Stimulated activated CD8-positive, alpha-beta memory T cell treated with anti-CD3 and anti-CD28 coated beads, Interleukin-2, amount 100 ng/mL, for 1 hour (primary cell): ENCODE measurements at places on chromosomes 11 and 22.

DNA sequence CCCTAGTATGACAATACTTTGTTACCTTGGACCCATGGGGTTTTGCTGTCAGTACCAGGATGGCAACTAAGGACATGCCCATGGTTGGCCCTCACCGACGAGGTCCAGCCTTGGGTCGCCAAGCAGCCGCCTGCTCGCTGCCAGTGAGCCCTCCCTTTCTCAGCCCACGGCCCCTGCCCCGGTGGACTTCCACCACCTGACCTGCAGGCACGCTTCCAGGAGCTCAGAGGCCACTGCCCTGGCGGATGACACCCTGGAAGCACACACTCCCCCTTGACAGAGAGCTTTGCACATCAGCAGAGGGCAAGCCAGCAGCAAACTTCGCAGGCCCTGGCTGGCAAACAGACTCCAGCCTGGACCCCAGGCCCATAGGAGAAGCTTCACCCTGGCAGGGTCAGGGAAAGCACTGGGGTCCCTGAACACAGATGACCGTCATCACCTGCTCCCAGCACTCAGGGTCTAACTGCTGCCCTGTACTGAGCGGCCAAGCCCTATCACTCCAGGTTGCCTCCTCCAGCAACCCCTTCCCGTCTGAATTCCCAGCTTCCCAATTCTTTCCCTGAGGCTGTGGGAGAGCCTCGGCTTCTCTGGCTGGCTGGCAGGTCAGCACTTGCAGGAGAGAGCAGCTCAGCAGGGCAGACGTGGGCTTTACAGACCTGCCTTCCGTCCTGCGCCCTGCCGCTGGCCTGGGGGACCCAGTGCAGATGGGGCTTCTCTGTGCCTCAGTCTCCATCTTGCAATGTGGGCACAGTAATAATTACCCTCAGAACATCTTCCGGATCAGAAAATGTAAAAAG, 2.7 kb upstream of the PPARA start:
- no peak for DNase-seq

DNA sequence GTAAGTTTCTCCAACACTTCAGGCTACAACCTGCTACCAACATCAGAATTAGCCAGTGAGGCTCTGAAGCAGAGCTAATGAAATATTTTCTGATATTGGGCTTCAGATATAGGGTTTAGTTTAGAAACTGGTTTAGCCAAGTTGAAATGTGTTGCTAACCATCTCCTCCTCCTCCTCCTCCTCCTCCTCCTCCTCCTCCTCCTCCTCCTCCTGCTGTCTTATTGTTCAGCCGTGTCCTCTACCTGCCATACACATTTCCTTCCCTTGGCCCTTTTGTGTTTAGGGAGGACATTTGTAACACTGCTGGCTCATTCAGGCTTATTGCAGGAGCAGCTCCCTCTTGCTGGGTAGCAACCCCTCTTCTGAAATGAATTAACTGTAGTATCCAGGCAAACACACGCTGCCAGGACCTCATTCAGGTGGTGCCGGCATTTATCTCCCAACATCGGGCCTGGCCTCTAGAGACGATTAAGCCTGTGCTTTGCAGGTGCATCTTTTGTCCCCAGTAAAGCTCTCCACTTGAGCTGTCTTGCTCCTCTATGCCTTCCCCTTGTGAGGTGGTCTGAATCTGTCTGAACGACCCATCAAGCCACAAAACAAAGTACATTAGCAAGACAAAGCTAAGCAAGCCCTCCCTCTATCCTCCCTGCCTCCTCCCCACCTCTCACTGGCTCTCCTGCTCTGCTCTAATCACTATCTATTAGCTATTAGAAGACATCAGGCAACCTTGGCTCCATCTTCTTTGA, 82.9 kb downstream of the KCNJ1 start:
- DNase-seq = no peak

DNA sequence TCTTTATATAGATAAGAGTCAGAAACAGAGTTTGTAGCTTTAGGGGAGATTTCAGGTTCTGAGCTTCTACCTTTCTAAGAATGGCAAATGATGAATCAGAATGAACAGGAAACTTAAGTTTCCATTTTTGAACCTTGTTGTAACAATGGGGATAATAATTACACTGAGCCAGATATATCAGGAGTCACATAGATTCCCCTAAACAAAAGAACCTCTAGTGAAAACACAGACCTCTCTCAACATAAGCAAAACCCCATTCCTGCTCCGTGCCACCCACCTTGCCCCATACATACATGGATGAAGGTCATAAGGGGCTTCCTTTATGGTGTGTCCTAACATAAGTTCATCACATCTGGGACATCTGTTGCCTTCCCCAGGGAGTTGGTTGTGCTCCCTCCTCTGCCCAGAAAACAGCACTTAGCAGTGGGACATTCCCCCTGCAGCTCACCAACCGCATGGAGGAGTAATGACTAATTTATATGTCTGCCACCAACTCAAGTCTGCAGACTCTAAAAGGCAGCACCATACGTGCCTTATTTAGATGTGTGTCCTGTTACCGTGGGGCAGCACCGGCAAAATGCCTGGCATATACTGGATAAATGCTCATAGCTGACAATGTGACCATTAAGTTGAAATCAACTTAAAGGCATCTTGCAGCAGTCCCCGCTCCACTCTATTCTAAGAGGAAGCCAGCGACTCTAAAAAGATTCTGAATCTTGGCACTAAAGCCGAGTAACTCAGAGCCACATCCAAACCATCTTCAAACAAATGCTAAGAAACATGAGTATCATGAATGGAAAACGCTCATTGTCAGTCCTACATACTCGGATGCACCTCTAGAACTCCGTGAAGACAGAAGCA, 8.0 kb downstream of the JAML start:
- DNase-seq = no peak

GRCh38 chr11:5364214-5364613, 12.9 kb downstream of the OR51B6 start:
- no peak for DNase-seq

GRCh38 chr22:42560381-42560780, 6.6 kb downstream of the SERHL2 start:
- no peak for DNase-seq

DNA sequence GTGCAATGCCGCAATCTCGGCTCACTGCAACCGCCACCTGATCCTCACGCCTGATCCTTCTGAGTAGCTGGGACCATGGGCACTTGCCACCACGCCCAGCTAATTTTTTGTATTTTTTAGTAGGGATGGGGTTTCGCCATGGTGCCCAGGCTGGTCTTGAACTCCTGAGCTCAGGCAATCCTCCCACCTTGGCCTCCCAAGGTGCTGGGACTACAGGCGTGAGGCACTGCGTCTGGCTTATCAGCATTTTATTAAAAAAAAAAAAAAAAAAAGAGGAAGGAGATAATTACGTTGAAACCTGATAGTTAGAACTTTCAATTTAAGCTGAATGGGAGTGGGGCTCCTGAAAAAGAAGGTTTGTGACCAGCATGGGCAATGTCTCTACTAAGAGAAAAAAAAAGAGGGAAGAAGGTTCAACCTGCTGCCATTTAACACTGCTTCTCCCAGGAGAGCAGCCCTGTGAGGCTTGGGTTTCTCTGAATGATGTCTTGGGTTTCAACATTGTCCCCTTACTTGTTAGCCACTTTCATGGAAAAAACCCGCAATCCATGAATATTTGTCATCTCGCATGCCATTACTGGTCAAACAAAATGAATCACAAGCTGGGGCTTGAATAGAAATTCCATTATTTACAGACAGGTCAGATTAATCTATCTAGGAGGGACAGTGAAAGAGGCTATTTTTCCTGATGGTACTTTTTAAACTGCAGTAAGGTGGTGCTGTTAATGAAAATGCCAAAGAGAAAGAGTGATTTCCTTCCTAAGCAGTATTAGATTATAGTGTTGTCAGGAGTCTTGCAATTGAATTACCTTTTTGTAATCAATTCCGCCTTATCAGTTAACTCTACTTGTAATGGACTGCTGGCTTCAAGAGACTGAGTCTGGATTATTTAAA, 72.5 kb downstream of the PACS1 start:
- no peak for DNase-seq

DNA sequence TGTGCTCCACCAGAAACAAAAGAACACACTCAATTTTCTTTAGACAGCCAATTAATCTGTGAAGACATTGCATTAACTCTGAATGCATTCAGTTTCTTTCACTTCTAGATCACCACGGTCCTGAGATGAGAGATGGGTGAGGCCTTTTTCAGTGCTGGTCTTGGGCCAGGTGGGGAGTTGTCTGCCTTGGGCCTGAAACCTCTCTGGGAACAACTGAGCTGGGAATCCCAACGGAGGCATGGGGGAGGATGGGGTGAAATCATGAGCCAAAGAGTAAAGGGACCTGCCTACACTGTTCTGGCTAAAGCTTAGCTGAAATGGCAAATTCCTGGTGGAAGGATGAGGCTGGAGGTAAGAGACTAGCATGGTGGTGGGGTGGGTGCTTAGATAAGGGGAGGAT, 353.5 kb upstream of the B3GAT1 start:
- DNase-seq = no peak

GRCh38 chr22:30996462-30996861, 27.4 kb downstream of the TUG1 start:
- DNase-seq = no peak

DNA sequence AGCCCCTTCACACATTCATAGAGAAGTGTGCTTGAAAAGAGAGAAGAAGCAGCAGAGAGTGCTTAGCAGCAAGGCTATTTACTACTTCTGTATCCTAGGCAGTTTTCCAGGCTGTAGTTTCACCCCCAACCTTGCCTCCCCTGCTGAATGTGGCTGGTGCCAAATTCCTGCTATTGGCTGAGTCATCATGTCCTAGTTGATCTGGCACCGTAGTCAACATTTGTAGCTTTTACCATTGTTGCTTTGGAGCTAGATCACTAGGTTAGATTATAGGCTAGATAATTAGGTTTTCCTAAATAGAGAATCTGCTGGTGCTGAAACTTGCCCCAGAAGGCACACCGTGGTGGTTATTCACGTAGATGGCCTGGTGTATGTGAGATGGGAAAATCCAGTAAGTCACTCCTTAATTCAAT, 32.7 kb downstream of the ARHGAP42 start:
- no peak for DNase-seq

GRCh38 chr11:128251140-128251539, 336.2 kb downstream of the ETS1 start:
- DNase-seq = no peak

DNA sequence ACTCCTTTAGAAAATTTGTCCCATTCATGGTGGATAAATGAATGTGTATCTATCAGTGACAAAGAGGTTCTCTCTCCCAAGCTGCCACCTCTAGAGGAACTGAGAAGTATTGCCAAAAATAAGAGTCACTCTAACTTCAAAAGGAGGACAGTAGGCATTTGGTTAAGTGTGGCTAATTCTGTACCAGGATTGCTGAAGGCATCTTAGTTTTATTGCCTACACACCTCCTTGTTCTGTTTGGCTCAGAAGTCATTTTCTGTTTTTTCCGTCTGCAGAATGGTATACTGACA, 189.0 kb upstream of the MPPED2 start:
- no peak for DNase-seq

DNA sequence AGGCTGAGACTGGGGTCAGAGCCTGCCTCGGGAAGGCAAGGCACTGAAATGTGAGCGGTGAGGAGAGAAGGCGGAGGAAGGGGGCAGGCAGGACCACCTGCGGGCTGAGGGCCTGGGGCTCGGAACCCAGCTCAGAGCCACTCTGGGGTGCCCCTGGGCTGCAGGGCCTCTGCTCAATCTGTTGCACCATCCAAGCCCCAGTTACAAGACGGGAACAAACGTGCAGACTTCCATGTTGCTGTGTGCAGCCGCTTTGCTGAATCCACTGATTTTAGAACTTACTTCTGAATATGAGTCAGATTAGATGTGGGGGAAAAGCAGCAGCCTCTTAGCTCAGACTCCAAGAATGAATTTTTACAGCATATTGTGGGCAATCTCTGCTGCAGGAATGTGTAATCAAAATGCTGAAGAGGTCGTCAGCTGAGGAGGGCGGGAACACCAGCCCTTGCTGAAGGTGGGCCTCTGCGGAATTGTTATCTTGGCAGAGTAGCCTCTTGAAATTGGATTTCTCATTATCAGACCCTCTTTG, 21.6 kb downstream of the PARVG start:
- DNase-seq = no peak

DNA sequence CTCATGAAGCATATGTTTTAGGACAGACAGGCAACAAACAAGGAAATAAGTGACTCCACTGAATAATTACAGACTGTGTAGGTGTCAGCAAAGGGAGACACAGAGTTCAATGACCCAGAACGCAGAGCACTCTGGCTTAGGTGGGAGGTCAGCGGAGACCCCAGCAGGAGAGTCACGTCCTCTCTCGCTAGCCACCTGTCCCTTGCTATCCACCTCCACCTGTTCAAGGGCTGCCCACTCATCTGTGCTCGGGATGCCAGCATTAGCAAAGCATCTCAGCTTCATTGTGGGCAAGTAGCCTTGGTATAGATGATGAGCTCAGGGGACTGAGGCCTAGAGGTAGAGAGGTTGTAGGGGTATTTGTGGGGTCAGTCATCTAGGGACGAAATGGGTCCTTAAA, 21.8 kb upstream of the ATXN10 start:
- no peak for DNase-seq

DNA sequence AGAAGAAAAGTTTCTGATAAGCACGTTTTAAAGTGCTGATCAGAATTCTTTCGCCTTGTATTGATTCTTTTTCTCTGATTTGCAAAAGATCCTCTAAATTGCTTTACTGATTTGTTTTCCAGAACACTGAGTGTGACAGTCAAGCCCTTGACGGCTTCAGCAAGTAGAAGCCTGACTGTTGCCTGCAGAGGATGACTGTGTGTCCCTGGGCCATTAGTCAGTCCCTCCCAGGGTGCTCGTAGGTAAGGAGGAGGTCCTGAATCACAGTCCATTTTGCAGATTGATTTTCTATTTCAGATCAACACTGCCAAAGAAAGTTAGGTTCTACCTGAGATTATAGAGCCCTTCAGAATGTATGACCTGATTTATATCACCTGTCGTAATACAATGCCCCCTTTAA, 38.6 kb upstream of the POGLUT3 start:
- DNase-seq = no peak

GRCh38 chr22:46951973-46952372, 189.5 kb downstream of the TBC1D22A start:
- no peak for DNase-seq

DNA sequence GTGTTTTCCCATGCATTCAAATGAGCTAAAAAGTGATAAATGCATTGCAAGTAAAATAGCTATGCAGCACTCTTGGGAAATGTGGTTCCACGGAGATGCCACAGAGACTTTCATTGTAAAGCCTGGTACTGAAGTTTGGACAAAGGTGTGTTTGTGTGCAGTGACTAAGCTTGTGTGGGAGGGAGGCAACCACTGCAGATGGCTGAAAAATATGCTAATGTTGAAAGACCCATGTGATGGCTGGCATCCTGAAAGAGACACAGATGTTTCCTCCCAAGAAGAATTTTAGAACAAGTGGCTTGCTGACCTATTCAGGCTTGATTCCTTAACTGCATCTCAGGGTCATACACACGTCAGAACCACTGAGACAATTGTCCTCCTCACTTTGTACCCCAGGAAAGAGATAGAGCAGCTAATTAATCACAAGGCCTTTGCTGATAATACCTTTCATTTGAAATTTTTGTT, 73.8 kb downstream of the FAM76B start:
- no peak for DNase-seq

GRCh38 chr11:45147891-45148675, 1.6 kb downstream of the PRDM11 start:
- no peak for DNase-seq

GRCh38 chr11:114438303-114438702, 964 bp upstream of the REXO2 start:
- DNase-seq = no peak

- DNase-seq = no peak
These were observed 3.1 kb downstream of the ALX4 start for GRCh38 chr11:44306918-44307244.

- peak; percentile 27 for DNase-seq
These were observed at the start of gene FADS3 for GRCh38 chr11:61891331-61892084. TSS of gene FADS3 (minus strand) at chr11:61891545. CDS start at chr11:61891381, 164 bp downstream.

GRCh38 chr22:17921871-17922821, 102.2 kb downstream of the MICAL3 start:
- DNase-seq = no peak

- DNase-seq = no peak
These were observed 878 bp downstream of the RRAS2 start for GRCh38 chr11:14357881-14358728.
